ENCODE measurements at places on chromosomes 16 and 17.

GRCh38 chr16:56368545-56368944 is 56.8 kb downstream of the AMFR start:
- DNase-seq: no peak

DNA sequence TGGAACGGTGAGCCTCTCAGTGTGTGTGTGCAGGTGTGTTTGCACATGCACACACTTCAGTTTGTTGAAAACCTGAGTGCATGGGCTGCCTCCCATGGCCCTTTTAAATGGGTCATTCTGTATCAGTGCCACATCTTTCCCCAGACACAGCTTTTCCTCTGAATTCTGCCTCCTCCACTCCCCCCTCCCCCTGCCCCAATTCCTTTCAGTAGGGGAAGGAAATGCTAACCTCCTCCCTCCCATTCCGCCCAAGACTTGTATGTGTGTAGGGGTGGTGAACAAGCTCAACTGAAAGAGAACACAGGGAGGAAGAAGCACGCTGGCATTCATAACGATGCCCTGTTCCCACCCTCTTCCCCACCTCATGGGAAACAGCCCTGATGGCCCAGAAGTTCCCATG is 34.3 kb downstream of the C17orf75 start:
- no peak for DNase-seq

DNA sequence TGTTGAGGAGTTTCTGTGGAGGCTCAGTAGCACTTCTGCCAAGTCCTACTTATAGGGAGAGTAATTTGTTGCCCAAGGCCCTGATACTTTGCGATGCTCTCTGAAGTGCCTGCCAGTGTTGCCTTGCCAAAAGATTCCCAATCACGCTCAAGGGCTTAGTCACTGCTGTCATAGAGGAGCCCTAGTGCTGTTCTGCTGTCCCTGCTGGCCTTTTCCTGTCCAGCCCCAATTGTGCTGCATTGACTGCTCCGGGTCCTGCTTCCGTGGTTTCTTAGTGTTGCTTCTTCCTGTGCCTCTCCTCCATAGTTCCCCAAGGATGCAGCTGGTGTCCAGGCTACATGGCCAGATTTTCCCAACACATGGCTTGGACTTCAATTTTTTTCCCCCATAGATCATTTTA is 13.9 kb downstream of the NUP93 start:
- no peak for DNase-seq

DNA sequence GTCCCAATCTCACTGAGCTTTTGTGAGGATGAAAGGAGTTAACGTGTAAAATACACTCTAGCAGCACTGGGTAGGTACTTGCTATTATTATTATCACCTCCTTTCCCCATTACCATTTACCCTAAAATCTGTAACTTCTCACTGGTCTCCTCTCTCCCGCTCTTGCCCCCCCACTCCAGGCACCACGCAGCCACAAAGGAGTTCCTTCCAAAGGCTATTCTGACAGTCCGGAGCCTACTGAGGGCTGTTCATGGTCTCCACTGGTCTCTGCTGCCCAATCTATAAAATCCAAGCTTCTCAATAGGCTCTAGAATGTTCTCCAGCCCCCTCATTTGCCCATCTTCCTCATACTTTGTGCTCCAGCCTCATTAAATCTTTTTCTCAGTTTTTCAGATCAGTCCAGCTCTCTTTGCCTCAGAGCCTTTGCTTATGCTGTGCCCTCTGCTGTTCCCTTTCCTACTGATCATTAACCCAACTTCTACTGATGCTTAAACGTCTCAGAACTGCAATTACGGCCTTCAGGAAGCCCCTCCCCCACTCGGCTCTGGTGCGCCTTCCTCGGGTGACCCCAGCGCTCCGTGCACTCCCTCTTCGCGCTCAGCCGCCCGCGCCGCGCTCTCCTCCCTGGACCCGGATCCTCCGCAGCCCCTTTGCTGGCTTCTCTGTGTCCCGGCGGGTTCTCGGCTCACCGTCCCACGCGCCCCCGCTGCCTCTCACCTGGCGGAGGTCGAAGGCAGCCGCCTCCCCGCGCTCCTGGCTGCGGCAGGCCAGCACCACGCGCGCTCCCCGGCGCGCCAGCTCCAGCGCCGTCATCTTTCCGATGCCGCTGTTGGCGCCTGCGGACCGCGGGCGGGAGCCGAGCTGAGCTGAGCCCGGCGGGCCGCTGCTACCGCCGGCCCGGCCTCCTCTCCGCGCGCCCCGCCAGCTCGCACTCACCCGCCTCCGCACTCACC is 737 bp downstream of the DHRS13 start:
- peak; percentile 70 for DNase-seq

- DNase-seq: no peak
Observed at GRCh38 chr16:83143788-83144187, 517.0 kb downstream of the CDH13 start.

DNA sequence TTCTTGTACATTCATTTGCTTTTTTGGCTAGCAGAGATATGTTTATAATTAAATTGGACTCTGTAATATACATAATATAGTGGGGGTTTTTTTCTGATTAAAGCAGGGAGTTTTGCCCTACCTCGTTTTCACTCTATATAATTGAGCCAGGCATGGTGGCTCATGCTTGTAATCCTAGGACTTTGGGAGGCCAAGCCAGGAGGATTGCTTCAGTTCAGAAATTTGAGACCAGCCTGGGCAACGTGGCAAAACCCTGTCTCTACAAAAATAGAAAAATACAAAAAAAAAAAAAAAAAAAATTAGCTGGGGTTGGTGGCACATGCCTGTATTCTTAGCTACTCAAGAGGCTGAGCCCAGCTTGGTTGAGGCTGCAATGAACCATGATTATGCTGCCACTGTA is 42.2 kb downstream of the PAFAH1B1 start:
- DNase-seq: no peak

DNA sequence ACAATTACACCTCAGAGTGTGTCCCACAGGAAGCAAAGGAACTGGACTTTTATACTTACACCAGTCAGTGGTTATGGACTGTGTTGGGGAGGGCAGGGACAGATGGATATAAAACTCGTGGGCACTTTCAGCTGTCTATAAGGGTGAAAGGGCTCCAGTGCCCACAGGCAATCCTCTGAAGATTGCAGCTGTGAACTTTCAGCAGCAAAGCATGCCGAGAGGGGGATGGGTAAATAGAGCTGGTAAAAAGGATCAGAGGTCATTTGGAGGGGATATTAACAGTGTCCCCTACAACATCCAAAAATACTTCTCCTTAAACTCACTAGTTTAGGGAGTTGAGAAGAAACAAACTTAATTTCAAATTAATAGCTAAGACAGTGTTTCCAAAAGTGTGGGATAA is 13.3 kb upstream of the RFWD3 start:
- DNase-seq: no peak

GRCh38 chr17:1203111-1203966 is 23.6 kb upstream of the ABR start:
- DNase-seq: peak; percentile 58

DNA sequence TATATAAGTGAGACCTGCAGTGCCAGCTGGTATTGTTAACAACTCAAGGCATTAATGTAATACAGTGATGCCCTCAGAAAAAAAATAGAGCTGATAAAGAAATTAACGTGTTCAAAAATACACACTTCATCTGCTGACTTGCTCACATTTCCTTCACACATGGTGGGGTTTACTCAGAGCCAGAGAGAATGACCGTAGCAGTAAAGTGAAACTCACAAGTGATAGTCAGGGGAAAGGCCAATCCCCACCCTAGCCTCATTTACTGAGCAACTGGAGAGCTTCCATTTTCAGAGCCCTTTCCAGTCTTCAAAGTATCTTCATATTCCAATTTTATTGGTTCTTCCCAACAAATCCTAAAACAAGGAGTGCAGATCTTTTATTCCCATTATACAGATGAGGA is 74.0 kb upstream of the HLF start:
- DNase-seq: no peak

- no peak for DNase-seq
Observed at GRCh38 chr16:11015607-11016006, 71.2 kb downstream of the CLEC16A start.

DNA sequence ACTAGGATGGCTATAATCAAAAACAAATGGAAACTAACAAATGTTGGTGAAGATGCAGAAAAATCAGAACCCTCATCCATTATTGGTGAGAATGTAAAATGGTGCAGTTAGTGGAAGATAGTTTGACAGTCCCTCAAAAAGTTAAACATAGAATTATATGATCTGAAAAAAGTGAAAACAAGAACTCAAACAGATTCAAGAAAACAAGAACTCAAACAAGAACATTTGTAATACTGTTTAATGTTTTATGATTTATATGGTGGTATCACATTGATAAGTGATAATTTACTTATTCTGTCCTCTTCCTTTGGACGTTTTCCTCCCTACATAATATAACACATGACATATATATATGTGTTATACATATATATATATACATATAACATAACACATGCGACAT is 12.0 kb downstream of the USP31 start:
- no peak for DNase-seq

DNA sequence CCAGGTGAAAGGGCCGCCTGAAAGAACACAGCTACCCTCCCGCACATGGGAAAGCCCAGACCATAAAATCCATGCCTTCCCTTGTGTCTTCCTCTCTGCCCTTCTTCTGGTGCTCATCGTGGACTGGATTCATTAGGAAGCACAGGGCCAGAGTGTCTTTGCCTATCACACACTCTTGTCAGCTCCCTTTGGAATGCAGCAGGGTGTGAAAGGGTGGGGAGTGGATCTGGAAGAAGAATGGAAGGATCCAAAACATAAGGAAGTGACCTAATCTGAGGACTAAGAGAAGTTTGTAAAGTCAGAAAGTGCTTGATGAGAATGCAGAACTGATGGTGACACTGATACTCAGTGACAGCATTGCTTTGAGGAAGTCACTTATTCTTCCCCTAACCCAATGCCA is 1147.3 kb upstream of the GOT2 start:
- no peak for DNase-seq

DNA sequence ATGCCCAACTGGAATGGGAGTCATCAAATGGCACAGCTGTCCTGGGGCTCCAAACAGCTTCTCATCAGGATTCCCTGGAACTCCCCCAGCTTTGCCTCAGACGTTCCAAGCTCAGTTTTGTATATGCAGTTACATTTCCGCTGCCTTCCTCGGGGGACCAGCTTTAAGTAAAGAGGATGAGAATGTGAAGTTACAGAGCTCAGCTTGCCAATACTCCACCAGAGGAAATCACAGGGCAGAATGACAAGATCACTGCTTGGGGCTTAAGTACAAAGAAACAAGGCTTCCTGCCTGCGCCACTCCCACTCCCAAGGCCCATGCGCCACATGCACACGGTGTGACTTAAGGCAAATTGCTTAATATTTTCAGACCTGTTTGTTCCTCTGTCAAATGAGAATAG is 272.4 kb upstream of the CDH11 start:
- DNase-seq: no peak

DNA sequence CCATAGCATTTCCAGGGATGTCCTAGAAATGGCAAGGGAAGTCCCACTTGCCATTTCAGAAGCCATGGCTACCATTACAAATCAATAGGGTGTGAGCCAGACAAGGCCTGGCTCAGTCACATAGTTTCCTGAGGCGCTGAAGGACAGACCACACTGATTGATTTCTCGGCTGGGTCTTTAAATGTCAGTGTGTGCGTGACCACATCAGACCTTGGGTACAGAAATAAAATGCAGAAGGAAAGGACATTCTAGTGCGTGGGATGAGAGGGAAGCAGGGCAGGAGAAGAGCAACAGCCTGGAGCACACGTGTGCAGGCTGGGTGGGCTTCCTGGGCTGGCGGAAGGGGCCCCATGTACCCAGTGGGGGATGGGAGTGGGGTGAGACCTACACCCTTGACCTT is 58.7 kb upstream of the LYRM9 start:
- no peak for DNase-seq

DNA sequence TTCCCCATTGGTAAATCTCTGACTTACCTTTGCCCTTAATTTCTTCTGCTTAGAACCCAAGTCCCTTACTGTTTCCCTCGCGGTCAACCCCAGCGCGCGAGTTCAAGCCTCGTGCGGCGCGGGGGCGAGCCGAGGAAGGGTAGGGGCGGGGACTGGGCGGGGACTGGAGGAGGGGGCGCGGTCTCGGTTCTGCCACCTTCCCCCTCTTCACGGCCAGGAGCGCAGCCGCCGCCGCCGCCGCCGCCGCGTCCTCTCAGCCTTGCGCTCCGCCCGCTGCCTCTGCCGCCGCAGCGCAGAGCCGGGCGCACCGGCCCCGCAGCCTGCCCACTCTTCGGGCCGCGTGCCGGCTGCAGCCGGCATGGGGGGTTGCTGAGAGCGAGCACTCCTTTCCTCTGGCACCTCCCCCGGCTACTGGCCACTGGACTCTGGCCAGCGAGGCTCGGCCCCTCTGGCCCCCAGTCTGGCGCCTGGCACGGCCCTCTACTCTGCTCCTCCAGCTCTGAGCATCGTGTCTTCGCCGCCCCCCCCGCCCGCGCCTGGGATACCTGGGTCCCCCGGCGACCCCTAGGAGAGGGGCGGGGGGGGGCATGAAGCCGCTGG is at the start of gene RAPGEFL1:
Gene RAPGEFL1, plus strand, starts transcription at position 196 of the 600 bp plus-strand sequence. Its CDS starts 392 bp downstream, at position 588.
- DNase-seq: peak; percentile 83

DNA sequence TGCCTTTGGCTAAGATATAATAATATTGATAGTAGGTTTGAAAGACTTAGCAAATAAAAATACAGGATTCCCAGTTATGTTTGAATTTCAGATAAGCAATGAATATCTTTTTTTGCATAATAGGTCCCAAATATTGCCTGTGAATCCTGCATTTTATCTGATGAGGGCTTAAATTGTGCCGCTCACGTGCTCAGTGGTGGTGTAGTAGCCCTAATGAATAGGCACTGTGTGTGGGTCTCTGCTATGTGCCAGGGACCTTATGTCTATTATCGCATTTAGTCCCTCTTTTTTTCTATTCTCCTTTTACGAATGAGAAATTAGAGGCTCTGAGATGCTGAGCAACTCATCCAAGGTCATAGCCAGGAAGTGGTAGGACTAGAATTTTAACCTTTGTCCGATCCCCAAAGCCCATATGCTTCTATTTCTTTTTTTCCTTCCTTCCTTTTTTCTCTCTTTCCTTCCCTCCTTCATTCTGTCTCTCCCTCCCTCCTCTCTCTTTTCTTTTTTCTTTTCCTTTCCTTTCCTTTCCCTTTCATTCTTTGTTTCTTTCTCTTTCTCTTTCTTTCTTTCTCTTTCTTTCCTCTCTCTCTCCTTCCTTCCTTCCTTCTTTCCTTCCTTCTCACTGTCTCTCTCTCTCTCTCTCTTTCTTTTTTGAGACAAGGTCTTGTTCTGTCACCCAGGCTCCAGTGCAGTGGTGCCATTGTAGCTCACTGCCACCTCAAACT is 47.2 kb downstream of the RGS9 start:
- no peak for DNase-seq

DNA sequence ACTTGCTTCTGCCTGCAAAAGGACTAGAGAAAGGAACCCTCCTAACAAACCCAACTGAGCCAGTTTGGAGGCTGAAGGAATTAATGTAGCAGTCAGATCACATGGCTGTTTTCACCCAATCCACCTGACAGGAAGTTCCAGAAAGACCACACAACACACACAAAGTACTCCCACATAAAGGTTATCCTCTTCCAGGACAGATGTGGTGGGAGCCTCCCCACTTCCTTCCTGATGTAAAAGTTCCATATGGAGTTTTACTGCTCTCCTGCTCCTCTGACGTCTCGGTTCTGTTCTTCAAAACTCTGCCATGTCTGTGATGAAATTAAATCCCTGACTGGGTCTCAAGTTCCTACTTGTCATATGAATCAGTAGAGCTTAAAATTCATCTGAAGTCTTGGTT is 497.0 kb upstream of the HSBP1 start:
- DNase-seq: no peak

GRCh38 chr17:297758-298157 is 54.8 kb downstream of the RPH3AL start:
- no peak for DNase-seq

GRCh38 chr16:6926341-6926740 is 406.3 kb upstream of the RBFOX1 start:
- no peak for DNase-seq
